ENCODE measurements at places on chromosomes 3 and 15.

GRCh38 chr15:68298336-68298735, 20.8 kb downstream of the FEM1B start:
- no peak for DNase-seq

- no peak for DNase-seq
Measured at GRCh38 chr3:107939691-107940442, 151.0 kb downstream of the CD47 start.

- no peak for DNase-seq
Measured at GRCh38 chr3:2915826-2916225, 194.3 kb downstream of the IL5RA start.

- DNase-seq, result no peak
Measured at GRCh38 chr15:31366169-31366734, 39.6 kb downstream of the KLF13 start.

DNA sequence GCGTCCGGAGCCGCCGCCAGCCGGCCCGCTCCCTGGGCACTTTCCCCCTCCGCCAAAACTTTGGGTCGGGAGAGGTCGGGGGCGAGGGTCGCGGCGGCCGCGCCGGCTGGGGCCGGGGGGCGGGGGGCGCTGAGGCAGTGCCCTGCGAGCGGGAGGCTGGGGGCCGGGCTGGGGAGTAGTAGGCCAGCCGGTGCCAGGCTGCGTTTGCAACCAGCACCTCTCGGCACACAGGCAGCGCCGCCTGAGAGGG, 452 bp downstream of the BBX start:
- DNase-seq, result no peak

- DNase-seq, result no peak
Measured at GRCh38 chr3:141228395-141228794, 3.2 kb upstream of the PXYLP1 start.

DNA sequence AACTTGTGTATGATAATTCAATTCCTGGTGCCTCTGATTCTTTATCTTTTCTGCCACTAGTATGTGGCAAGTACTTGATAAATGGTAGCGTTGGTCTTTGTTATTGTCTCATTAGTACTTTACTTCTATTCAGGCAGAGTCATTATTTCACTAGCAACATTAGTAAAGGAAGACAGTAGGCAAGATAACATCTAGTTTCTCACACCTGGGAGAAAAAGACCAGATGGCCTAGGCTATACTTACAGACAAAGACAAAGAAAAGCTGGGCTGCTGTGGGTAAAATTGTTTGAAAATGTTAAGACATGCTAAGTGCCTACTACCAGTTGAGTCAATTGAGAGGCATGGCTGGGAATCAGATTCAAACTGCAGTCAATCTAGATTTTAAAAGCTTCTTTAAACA, 198.7 kb upstream of the CMC1 start:
- no peak for DNase-seq

GRCh38 chr3:143847787-143848631, at the start of gene SLC9A9:
Gene SLC9A9 (minus strand): TSS chr3:143848468. CDS start chr3:143848322, 146 bp downstream.
- peak; percentile 57 for DNase-seq

DNA sequence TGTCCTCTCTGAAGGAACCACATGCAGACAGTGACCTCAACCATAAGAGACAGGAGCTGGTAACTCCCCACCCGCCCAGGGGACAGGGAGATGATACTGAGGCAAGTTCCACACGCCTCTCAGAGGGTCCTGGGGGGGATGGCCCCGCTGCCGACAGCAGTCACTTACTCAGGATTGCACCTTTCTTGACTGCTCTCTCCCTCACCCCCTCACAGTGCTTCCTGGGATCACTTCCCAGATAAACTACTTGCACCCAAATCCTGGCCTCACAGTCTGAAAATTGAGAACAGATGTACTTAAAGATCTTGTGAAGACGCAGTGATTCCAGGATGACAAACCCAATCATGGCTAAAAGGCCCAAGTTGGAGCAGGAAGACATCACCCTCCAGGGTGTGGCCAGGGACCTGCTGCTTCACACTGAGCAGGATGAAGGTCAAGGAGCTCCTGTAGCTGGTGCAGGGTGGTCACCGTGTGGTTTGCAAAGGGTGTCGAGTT, 207.6 kb downstream of the ADAMTS17 start:
- DNase-seq, result no peak

- no peak for DNase-seq
Measured at GRCh38 chr3:135917076-135917475, 48.5 kb upstream of the PPP2R3A start.

DNA sequence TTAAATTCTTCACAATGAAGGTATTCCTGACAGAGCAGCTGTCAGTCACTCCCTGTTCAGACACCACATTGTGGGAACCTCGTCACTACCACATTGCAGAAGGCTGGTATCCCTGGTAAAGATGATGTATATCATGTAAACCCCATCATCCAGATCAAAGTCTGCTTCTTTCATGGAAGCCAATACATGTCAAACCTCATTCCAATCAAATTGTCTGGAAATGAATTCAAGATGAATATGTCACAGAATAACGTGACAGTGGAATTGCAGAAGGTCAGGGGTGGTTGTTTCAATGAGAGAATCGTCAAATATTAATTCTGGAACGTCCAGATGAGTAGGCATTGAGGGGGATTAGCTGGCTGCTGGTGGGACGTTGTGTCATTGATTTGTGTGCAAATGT, 4.2 kb downstream of the ZIC4 start:
- no peak for DNase-seq

DNA sequence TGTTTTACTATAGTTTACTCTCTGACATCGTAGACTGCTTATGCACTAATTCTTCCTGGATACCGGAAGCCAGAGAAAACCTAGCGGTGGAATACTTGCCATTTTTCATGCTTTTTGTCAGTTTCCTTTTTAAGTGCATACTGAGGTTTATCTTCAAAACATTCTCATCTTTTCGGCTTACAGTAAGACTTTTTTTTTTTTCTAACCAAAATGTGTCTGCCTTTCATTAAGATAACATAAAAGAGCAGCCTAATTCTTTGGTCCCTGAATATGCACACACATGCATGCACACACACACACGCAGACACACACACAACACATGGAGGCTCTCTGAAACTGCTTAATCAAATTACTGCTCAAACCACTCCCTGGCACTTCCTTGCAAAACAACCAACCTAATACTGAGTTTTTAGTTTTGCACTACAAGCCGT, 1.3 kb downstream of the ZNF445 start:
- no peak for DNase-seq

DNA sequence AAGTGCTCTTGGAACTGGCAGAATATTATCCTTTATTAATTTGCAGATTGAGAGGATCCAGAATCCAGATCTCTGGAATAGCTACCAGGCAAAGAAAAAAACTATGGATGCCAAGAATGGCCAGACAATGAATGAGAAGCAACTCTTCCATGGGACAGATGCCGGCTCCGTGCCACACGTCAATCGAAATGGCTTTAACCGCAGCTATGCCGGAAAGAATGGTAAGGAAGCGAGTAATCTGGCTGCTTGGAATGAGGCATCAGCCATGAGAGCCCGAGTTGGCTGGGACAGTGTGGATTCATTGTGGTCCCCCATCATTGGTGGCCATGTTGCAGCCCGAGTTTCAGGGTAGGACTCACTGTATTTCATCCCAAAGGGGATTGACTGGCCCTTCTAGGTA, 47.1 kb downstream of the PARP14 start:
- DNase-seq, result no peak

- DNase-seq, result no peak
Measured at GRCh38 chr3:169227911-169228310, 435.6 kb downstream of the MECOM start.

DNA sequence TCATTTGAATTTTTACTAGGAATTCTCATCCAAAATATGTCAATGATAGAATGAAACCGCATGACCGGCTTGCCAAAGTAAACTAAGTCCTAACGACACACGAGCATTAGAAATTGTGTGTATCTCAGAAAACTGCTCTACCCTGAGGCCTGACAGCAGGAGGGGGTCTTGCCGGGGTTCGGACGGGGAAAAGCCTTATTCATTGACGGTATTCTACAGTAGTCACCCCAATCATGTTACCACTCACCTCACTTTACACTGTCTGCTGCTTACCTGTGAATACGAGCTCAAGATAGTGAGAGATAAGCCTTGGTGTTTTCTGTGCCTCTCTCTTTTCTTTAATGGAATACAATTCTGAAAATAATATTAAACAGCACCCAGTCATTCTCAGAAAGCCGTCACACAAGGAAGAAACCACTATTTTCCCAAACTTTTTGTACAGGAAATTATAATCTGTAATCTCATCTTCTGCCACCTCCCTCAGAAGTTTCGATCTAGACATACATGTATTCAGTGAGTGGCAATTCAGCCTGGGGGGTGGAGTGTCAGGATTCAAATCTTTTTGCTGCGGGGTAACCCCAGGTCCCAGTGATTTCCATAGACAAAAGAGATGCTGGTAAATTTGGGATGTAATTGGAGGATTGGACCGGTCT, 492 bp upstream of the FAM43A start:
- no peak for DNase-seq

DNA sequence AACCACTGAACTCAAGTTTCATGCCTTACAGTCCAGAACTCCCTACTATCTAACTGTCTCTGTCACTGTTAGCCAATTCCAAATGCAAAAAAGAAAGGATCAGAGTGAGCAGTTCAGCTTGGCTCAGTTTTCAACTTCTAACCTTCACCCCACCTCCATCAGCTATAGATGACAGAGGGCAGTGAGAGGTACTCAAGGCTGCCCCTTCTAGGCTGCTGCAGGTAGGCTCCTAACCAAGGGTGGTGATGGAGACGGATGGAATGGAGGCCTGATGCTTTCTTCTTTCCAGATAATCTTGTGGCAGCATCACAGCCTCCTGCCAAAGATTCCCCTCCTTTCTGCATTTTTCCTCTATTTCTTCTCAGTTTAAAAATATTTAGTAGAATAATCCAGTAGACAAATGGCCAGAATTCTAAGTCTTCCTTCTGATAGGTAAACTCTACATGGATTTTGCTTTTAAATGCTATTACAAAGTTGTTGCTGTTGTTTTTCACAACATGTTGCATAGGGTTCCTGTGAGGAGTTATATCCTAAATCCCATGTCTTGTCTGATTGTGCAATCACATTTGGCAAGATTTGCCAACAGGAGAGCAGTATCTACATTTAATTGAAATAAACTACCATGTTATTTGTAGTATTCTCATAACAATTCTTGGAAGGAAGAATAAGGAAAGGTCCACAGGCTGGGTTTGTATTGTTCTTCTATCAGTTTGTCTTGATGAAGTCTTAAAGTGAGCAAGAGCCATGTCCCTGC, 301.6 kb upstream of the TRIM42 start:
- DNase-seq, result no peak

DNA sequence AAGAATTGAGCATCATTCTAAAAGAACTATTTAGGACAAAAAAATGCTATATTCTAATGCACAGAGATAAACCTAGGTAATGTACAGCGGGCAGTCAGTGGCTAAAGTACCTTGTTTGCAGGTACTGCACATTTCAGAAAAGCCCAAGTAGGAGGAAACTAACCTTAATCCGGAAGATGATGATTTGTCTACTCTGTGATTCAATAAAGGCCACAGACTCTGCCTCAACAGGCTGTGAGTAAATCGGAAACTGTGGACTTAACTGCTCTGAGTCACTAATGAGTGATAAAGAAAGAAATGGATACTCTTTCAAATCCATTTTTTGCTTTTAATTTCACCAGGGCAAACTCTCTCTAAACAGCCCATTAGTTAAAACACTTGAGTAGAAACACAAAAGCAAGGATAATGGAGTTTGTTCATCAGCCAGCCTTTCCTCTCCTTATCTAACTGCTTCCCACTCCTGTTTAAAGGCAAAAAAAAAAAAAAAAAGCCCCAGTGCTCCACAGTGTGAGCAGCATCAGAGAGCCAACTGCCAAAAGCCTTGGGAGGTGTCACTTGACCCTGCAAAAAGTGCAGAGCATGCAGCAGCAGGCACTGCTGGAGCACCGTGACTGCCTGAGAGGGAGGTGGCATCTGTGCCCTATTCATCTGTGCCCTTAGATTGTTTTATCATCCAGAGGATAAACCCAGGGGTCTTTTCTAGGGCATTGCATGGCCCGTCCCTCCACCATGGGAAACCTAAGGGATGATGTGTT, 187.7 kb downstream of the SATB1 start:
- peak; percentile 8 for DNase-seq
